EH (cell line): ENCODE measurements at places on chromosomes 13 and 19.

DNA sequence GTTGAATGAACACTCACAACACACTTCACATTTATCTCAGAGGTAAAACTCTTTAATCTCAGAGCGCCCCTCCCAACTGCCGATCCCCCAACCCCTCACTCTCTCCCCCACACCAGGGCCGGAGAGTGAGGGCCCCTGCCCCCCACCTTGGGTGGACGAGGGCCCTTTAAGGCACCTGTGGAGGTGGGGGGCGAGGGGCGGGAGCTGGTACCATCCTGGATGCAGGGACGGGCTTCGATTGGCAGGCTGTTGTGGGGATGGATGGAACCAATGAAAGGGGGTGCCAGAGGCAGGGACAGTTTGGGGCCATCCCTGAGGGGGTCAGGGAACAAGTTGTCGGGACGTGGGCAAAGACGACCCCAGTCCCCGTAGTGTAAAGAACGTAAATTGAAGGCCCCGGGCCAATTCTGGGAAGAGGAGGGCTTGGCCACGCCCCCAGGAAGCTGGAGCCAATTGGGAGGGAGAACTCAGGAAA, 1.7 kb upstream of the PNKP start:
- no peak for DNase-seq

DNA sequence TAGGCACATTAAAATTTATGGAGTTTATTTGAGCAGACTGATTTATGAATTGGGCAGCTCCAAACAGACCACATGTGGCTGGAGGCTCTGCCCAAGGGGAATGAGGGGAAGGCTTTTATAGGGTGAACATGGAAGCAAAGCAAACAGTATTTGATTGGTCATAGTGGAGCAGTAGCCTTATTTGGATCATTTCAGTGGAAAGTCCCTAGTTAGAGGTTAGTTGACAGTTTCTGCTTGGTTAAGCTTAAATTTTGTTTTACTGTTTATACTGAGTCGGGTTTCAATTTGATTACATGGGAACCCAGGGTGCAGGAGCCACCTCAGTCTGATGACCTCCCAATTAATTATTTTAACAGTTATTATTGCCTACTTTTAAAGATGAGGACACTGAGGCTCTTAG, 140.5 kb downstream of the NDFIP2 start:
- DNase-seq: no peak

DNA sequence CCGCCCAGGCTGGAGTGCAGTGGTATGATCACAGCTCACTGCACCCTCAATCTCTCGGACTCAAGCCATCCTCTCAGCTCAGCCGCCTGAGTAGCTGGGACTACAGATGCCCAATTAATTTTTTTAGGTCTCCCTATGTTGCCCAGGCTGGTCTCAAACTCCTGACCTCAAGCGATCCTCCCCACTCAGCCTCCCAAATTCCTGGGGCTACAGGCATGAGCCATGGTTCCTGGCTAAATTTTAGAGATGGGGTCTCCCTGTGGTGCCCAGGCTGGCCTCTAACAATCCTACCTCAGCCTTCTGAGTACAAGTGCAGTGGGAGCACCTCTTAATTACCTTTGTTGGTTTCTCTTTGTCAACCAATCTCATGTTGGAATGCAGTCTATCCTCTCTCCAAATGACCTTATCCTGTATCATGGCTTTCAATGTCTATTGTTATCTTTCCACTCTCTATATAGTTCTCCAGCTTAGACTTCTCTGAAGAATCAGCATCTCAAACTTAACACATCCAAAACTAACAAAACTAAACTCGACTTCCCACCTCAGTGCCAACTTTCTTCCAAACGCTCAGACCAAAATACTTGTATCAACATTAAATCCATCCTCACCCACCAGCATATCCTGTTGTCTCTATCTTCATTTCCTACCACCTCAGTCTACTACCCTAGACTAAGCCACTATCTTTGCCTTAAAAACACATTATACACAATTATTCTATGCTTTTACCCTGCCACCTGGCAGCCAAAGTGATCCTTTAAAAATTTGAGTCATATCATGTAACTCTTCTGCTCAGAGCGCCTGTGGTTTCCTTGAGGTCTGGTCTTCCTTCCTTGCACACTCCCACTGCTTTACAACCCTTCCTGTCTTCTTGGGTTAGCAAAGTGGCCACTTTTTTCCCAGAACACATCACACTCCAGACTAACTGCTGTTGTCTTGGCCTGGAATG, 6.7 kb downstream of the TPT1 start:
- DNase-seq: peak; percentile 59

DNA sequence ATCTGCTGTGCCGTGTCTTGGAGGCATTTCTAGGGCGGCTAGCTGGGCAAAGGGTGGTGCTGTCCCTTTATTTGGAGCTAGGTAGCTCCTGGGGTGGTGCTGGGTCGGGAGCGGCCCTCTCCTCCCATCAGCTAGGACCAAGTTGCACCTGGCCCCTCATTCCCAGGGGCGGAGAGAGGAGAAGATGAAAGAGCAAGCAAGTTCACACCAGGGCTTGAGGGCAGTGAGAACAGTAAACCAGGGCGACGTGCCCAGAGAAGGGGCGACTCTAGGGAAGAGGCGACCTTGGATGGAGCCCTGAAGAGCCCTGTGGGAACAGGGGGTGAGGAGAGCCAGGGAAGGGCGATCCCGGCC, 17.0 kb upstream of the KCNN1 start:
- no peak for DNase-seq

DNA sequence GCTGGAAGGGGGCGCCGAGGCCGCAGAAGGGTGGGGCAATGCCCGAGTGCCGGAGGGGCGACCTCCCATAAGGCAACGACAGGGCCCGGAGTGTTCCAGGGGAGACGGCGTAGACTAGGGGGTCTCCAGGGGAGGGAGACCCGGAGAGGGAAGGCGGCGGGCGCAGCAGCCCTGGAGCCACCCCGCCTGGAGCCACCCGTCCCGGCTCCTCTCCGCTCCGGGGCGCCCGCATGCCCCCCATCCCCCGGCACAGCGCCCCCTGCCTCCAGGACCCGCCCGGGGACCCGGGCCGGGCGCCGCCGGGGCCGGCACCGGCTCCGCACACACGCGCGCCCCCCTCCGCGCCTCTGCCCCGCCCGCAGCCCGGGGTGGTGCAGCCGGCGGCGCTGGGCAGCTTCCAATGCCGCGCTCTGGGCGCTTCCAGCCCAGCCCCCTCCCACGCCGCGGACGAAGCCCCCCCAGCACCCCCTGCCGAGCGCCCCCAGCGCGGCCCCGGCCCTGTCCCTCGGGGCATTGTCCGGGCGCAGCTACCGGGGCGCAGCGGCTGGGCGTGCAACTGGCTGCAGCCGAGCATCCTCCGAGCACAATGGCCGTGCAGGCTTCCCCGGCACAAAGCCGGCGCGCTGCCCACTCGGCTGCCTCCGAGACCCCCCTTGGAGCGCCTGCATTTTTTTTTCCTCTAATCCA, 519 bp downstream of the PTPRS start:
- DNase-seq: peak; percentile 28

- peak; percentile 65 for DNase-seq
Observed at GRCh38 chr19:15340086-15340485, 7.7 kb upstream of the BRD4 start.
